ENCODE measurements at places on chromosomes 16 and 17.

DNA sequence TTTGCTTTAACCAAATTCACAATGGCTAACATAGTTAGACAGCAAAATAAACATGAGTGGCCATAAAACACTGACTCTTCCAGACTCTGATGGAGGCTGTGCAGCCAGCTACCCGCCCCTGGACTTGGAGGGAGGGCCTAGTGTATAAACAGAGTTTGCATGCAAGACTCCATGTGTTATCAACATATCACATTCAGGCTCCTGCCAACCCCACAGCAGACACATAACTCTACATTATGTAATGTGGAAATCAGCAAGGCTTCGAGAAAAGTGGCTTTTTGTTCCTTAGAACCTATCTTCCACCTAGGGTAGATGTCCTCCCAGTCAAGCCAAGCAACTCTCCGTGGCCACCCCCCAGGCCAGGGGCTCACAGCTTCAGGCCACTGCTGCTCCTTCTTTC lies 19.3 kb upstream of the SOX9 start:
- DNase-seq = no peak

GRCh38 chr16:535446-536405 lies 8.2 kb downstream of the CAPN15 start:
- peak; percentile 89 for DNase-seq

GRCh38 chr17:69978056-69978646 lies 96.9 kb upstream of the KCNJ16 start:
- no peak for DNase-seq

GRCh38 chr17:51668155-51668962 lies 408.0 kb downstream of the UTP18 start:
- no peak for DNase-seq

DNA sequence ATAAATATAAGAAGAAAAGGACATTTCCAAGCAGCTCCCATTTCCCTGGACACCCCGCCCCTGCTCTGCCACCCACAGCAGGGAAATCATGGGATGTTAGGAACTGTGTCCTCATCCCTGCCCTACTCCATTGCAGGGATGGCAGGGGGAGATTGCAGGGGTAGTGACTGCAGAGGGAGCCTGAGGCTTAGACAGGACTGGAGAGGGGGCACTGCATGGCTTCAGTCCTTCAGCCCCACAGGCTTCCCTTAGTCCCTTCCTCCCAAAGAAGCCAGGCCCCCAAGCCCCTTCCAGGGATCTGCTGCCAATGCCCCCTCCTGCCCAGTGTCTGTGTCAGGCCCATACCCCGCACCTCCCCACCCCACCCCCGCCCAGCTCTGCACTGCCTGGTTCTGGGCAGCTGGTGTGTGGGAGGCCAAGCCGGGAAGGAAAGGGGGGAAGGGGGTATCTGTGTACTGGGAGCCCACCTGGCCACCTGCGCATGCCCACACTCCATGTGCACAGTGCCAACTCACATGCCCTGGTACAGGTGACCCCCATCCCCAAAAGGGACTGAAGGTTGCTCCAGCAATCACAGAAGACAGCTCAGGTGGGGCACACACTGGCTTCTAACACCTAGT lies 3.3 kb downstream of the RUNDC3A start:
- no peak for DNase-seq

- no peak for DNase-seq
Observed at GRCh38 chr17:36014946-36015345, 2.8 kb downstream of the CCL23 start.

GRCh38 chr17:10127819-10128425 lies 70.5 kb downstream of the GAS7 start:
- peak; percentile 91 for DNase-seq

- DNase-seq = no peak
Observed at GRCh38 chr17:28613931-28614381, at the start of gene RSKR. TSS of gene RSKR (minus strand) at chr17:28614185. CDS start at chr17:28614161, 24 bp downstream.

- DNase-seq = no peak
Observed at GRCh38 chr16:22885951-22886350, 72.0 kb downstream of the HS3ST2 start.

GRCh38 chr17:81552244-81553017 lies at the start of gene FAAP100:
TSS of gene FAAP100 (minus strand) at chr17:81552353. CDS start at chr17:81552330, 23 bp downstream.
- peak; percentile 90 for DNase-seq

DNA sequence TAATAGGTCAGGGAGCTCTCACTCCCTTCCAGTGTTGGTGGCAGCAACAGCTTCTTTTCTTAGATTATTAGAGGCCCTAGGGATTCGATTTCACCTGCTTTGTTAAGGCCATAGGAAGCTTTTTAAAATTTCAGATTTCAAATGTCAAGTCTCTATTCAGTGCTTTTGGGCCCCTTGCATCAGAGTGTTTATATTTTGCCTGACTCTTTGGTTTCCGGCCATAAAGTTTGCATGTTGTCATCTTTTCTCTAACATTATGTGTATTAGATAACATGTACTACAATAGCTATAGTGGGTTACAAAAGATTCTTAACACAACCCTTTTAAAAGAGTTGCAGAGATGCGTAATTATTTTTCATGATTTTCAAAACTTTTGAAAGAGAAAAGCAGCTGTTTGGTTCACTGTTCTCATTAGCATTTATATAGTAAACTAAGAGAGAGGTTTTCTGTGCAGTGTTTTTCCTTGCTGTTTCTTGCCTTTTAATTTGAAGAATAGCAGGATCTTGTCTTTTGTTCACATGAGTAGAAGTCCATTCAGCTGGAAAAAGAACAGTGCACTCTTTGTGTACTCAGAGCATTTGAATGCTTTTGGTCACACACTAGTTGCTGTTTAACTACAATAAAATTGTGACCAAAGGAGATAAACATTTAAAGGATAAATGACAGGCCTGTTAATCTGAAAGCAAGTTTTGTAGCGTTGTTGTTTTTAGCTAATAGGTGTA lies 52.5 kb downstream of the FTO start:
- DNase-seq = no peak

DNA sequence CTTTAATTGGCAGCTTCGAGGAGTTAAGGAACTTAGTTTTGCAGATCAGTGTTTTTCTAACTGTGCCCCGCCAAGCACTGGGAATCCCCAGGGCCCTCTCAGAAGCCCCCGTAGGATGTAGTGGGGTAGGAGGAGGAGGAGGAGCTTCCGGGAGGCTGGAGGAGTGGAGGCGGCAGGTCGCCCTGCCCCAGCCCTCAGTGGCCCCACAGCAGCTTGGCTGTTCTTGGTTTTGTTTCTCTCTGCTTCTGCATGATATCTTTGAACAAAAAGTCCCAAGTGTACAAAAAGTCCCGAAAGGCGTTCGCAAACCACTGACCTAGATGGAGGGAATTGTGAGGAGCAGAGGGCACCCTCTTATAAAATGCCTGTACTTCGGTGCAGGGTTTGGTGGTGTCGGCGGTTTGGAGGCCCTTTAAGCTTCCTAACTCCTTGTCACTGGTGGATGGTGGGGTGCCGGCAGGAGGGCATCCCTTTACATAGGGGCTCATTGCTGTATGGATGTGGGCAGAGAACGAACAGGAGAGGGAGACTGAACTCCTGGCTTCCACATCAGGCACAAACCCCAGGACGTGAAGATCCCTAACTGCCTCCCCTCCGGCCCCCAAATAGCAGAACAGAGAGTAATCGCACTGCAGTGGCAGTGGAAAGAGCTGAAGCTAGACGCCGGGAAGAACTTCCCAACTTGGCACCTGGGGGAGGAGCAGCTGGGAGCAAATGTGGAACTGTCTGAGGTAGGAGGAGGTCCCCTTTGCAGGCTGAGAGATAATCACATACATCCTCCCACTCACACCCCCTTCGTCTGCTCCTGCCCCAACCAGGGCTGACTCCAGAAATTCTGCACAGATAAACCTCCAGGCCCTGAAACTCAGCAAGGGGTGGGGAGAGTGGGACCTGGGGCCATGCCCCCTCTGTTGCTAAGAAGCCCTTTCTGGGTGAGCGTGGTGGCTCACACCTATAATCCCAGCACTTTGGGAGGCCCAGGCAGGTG lies 20.1 kb downstream of the EPOP start:
- DNase-seq = no peak

DNA sequence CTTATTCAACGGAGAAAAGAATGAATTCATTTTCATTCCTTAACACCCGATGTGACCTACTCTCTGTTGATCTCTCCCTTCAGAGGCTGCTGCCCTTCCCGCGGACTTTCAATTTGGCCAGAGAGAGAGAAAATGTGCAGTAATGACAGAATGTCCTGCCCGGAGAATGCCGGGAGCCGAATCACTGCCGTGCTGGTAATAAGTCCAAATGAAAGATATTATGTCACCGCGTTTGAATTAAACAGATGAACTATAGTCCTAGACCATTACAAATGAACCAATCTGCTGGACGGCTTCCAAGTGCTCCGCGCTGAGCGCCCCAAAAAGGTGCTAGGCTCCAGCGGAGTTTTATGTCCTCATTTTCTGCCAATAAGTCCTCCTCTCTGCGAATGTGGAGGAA lies 14.7 kb upstream of the C16orf82 start:
- no peak for DNase-seq

- DNase-seq = no peak
Observed at GRCh38 chr17:61465550-61466237, 13.5 kb downstream of the TBX4 start.

GRCh38 chr17:15263206-15263579 lies 1.9 kb downstream of the PMP22 start:
- peak; percentile 86 for DNase-seq

DNA sequence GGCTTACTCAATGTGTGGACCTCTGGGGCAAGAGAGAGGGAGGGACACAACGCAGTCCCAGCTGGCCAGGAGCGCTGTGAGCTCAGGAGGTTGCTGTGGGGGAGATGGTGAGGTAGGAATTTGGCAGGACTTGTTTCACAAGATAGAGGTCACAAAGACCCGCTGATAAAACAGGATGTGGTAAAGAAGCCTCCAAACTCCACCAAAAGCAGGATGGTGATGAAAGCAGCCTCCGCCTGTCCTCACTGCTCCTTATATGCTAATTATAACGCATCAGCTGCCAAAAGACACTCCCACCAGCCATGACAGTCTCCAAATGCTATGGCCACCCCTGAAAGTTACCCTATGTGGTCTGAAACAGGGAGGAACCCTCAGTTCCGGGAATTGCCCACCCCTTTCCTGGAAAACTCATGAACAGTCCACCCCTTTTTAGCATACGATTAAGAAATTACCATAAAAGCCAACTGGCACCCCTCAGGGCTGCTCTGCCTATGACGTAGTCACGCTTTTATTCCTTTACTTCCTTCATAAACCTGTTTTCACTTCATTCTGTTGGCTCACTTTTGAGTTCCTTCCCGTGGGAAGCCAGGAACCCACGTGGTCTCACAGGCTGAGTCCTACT lies 5.3 kb upstream of the EIF4A3 start:
- DNase-seq = no peak

DNA sequence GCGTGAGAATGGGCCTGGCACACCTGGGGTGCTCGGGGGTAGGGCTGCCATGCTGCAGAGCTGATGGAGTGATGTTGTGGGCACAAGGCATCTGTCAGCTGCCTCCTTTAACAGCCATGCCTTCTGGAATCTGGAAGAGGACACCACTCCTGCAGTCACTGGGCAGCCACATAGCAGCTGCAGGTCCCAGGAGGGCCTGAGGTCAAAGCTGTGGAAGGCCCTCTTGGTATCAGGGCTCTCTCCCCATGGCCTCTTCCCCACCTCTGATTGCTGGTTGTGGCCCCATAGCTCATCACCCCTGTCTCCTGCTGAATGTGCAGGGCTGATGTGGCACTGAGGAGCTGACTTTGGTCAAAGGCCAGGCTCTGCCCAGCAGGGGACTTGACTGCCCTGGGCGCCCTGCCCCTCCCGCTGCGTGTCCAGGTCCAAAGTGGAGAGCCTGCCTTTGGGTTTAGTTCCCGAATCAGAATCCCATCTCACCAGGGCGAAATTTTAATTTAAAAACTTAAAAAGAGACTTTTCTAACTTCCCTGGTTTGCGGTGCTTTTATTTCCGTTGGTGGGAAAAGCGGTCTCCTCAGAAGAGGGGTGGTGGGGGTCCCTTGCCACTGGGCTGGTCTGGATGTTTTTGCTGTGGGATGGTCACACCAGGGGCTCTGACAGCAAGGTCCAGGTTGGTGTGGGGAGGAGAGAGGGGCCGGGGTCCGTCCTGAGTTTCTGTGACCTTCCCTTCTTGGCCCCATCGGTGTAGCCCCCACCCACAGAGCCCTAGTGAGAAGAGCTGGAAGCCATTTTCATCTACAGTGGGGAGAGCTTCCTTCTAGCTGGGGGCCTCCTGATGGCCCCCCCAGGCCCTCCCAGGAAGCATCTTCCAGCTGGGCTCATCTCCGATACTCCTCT lies 5.9 kb downstream of the UBALD2 start:
- no peak for DNase-seq
